ENCODE measurements at places on chromosomes 1 and 21.

DNA sequence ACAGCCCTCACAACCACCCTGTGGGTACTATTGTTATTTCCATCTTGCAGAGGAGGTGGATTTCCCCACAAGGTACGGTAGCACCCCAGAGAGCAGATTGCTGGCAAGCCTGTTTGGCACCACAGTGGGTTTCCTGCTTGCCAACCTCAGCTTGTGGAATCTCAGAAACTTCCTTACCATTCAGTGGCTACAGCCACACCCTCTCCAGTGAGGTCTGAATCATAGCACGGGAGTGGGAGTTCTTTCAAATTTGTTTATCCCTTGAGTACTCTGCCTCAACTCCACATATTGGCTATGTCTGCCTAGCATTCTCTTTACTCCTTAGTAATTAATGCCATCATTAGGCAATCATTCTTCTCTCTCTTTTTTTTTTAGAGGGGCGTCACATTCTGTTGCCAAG is 162.1 kb downstream of the PTPRU start:
- DNase-seq: no peak

DNA sequence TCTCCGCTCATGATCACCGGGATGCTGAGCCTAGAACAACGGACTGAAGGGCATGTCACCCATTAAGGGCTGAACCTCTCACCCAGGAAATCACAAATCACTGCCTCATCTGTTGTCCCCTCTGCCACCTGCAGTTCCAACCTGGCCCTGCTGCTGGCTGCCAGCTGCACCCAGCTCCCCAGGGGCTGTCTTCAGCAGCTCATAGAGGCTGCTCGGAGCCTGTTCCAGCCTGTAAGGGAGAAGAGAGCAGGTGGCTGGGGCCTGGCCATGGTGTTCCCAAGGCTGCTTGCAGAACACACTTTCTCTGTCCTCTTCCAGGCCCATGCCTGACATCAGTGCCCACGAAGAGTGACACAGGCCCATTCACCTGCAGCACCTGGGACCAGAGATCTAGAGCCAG is 44.5 kb upstream of the DISP3 start:
- DNase-seq: no peak

DNA sequence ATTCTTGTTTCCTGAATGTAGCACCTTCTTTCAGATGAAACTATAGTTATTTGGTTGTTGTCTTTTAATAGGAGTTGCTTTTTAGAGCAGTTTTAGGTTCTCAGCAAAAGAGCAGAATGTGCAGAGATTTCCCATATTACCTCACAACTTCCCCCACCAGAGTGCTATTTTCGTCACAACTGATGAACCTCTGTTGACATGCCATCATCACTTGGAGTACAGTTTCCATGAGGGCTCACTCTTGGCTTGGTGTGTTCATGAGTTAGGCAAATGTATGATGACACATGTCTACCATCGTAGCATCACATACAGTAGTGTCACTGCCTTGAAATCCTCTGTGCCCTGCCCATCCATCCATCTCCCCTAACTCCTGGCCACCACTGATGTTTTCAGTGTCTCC is 3.7 kb downstream of the IBA57 start:
- no peak for DNase-seq

DNA sequence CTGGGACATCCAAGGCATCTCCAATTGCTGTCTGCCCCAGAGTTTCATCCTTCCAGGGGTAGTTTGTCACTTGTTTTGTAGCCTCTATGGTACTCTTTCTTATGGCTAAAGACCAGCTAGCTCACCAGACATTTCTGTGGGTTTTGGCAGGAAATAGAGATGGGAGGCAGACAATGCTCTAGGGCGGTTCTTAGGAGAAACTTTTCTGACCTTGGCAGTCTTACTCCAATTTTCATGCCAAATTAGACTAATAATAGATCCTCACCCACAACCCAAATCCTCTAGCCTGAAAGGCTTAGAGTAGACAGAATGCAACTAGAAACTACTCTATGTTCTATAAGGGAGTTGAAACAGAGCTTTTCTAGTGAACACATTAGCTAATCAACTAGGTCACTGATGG is 69.8 kb downstream of the LRIG2 start:
- no peak for DNase-seq

GRCh38 chr1:14924455-14925331 is 228.9 kb upstream of the TMEM51 start:
- DNase-seq: no peak

- peak; percentile 47 for DNase-seq
Observed at GRCh38 chr1:21261551-21262292, 28.5 kb downstream of the ECE1 start.

DNA sequence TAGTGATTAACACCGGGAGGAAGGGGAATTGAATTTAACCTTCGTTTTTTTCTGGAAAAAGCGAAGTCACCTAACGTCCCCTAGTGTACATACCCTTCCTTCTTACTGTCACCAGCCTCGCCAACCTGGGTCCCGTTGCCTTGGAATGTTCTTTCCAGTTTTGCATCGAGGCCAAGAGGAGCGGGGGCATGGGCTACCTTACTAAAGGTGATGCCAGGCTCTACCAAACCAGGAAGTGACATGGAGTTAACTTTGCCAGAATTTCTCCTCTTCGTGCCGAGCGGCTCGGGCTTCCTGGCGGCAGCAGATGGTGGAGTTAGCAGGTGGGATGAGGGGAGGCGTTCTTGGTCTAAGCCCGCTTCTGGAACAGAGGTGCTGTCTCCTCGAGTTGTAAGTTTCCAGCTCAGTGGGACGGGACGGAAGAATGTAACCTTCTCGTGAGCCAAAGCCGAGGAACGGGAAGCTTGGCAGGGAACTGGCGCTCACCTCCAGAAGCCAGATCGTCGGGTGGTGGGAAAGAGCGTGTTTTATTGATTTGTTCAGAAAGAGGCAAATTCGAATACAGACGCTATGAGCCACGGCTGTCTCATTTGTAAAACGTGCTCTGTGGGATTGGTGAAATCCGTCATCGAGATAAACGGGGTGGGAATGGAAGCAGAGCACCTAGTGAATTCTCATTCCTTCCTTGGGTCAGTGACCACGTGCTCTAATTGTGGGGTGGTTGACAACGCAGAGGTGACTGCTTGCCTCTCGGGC is 486 bp downstream of the NIPAL3 start:
- peak; percentile 15 for DNase-seq

DNA sequence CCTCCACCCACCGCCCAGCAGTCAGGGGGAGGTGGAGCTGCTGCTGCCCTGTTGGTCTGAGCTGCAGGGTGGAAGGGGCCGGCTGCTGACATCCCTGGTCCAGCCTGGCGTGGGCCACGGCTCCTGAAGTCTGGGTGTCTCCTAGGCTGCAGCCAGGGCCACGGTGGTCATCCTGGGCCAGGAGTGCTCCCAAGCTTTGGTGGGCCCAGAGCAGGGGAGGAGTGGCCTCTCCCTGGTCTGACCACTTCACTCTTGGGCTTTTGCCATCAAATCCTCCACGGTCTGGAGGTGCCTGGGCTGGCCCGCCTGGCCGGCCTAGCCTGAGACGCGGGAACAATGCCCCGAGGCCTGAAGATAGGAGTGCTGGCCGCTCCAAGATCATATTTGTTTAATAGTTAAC is 5.8 kb downstream of the PRDM16 start:
- DNase-seq: no peak

GRCh38 chr1:10909697-10910680 is 102.5 kb upstream of the TARDBP start:
- DNase-seq: peak; percentile 24

DNA sequence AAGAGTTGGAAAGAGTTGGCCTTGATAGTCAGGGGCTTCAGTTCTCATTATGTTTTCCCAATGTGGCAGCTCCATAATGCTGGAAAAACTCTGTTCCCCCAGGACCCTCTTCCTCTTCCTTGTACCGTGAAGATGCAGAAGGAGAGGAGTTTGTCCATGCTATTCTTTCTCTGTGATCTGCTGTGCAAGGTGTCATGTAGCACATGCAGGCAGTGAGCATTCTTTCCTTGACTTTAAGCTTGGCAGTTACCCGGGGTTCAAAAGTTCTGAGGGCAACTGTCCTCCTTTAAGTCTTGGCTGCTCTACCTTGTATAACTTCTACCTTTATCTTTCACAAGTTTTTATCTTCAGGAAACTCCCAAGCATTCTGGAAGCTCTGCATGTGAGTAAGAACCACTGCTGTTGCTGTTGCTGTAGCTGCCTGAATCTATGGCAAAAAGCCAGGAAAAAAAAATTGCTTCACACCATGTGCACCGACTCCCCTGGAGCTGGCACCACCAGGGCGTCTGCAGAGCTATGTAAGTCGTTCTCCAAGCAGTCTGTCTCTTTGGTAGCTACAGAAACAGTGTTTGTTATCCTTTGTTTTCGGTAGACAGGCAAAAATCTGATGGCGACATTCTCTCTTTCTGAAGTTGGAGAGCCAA is 42.7 kb upstream of the SLC16A1 start:
- DNase-seq: peak; percentile 82

All from HL-60 (cell line).